ENCODE measurements at places on chromosomes 3 and 15.

- DNase-seq: no peak
Observed at GRCh38 chr3:35744419-35744818, 105.1 kb downstream of the ARPP21 start.

- no peak for DNase-seq
Observed at GRCh38 chr3:6455031-6455430, 405.9 kb upstream of the GRM7 start.

- no peak for DNase-seq
Observed at GRCh38 chr3:97235611-97236315, 421.4 kb downstream of the EPHA6 start.

- DNase-seq: no peak
Observed at GRCh38 chr3:118447339-118447738, 587.3 kb downstream of the IGSF11 start.

DNA sequence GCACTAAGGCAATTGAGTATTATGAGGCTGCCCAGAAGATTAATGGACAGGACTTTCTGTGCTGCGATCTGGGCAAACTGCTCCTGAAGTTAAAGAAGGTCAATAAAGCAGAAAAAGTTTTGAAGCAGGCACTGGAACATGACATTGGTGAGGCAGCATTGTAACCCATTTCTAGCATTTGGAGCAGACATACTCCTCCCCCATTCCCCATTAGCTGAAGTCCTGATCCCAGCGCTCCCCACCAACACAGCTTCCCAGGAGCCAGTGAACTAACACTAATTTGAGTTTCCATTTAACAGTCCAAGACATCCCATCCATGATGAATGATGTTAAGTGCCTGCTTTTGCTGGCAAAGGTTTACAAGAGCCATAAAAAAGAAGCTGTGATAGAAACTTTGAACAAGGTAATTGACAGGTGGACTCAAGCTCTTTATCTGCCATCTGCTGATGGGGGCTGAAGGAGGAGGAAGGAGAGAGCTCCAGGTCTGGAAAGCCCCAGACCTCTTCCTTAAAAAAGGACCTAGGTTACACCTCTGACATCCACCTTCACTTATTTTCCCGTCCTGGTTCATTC is 22.6 kb downstream of the CSRNP1 start:
- no peak for DNase-seq

DNA sequence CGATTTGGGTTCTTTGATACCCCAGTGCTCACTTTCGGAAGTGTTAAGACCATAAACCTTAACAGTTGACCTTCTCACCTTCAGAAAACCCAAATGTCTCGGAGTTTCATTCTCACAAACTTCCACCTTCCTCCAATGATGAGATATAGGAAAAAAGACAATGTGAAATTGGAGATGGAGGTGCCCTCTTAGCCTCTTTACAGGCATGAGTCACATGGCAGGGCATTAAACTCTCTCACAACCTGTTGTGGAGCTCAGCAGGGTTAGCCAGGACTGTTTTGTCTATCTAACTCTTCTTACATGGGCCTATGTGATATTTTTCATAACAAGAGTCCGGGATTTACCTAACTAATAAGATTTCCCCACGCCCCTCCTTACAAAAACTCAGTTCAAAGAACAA is 10.7 kb downstream of the AGTR1 start:
- DNase-seq: no peak

DNA sequence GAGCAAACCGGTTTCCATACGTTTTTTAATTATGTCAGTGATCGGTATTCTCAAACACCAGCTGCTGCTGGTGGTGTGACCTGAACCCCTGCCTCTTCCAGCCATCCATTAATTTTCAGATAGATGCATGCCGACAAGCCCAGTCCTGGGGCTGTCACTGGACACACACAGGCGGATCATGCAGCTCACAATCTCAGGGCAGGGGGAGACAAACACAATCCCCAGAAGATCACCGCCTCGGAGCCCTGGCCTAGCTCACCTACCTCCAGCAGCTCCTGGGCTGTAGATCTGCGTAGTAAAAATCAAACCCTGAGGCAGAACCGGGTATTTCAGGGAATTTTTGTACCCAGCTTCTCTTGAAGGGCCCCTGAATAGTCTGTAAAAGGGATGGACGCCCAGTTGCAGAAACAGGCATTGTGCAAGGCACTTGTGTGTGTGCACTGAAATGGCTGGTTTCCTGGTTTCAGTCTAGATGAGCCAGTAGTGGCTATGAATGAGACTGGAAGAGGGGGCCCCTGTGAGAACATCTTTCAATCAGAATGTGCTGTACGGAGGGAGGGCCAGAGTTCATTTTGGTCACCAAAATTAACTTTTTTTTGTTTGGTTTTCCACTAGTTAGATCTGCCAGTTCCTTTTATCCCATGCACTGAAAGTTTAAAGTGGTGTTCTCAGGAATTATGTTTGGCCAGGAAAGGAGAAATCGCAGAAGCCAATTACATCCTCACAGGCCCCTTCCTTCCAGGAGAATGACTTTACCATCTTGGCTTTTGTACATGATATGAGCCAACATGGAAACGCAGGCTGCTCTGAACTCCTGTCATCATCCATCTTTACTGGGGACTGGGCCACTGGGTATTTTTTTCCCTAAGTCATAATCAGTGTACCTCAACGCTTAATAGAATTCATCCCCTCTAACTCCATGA is 55.0 kb upstream of the RPL32 start:
- no peak for DNase-seq

- DNase-seq: peak; percentile 58
Observed at GRCh38 chr3:197518881-197519421, 36.8 kb downstream of the BDH1 start.

GRCh38 chr3:126811530-126811929 is 107.5 kb downstream of the CHCHD6 start:
- DNase-seq: no peak

DNA sequence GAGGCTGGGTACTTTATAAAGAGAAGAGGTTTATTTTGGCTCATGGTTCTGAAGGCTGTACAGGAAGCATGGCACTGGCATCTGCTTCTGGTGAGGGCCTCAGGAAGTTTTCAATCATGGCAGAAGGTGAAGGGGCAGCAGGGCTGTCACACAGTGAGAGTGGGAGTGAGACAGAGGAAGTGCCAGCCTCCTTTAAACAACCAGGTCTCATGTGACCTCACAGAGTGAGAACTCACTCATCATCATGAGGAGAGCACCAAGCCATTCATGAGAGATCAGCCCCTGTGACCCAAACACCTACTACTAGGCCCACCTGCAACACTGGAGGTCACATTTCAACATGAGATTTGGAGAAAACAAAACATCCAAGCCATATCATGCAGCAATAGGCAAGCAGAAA is 9.3 kb upstream of the RFTN1 start:
- no peak for DNase-seq

DNA sequence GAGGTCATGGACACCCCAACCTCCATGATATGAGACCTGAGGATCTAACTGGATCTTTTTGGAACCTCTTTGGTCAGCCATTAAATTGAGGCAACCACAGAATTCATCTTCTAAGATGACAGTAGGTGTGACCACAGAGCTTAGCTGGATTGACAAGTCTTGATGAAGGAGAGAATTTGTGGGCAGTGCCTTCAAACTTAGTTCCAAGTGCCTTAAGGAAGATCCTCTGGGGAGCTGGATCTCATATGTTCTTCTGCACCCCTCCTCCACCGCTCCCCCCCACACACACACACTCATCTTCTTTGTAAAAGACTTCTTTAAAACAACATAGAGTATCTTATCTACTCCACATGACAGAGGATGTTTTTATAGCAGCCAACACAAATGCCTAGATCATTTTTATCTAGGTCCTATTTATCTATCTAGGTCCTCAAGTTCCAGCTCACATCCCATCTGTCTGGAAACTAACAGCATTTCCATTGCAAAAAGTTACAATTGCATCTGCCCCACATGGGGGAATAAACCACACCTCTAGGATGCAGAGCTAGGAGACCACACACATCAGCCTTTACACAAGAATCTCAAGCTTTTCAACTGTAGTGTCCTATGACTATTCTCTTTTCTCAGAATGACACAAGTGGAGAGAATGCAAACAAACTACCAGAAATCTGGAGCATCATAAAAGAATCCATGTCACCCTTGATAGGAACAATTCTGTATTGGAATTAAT is 37.4 kb downstream of the WWTR1 start:
- DNase-seq: no peak

DNA sequence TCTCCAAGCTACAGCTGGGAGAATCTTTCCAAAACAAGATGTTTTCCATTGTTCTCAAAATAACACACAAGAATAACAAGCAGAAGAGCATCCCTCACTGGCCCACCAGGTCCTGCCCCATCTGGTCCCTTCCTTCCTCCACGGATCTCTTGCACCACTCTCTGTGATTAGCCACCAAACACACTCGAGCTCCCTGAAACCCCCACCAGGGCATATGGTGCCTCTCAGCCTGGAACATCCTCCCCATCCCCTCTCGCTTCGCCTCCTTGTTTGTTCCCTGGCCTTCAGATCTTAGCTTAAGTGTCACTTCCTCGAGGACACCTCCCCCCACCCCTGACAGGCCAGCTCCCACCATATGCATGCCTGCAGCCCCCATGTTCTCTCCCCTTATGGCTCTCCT is 496.6 kb upstream of the PROK2 start:
- no peak for DNase-seq

DNA sequence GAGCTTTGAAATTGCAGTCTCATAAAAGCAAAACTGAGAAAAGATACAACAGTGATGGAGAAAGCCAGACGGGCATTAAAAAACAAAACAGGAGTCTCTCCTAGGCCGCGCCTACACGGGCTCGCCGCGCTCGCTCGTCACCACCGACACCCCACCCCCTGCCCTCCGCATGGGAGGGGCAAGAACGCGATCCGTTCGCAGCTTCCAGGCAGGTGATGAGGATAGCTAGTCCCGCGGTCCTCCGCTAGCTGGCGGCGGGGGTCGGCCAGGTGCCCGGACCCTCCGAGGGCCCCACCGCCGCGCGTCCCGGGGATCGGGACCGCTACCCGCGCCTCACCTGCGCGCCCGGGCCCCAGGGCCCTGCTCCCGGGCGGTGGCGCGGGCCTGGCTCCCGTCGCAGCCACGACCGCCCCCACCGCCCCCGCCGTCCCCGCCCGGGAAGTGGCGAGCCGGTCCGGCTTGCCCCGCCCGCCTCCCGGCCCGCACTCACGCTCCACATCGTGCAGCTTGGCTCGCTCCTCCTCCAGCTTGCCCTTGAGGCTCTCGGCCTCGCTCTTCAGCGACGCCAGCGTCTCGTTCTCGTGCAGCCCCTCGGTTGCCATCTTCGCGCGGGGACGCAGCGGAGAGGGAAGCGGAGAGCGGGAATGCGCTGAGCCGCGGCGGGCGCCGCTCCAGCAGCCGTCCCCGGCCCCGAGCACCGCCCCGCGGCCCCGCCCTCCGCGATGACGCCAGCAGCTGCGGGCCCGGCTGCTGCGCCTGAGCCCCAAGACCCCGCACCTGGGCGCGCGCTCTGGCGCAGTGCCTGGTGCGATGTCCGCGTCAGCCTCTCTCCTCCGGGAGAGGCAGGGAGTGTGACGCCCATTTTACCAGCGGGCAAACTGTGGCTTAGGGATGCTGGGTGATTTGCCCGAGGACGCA is 11.7 kb downstream of the GNB5 start:
- DNase-seq: peak; percentile 92

- no peak for DNase-seq
Observed at GRCh38 chr15:89837134-89837829, 22.6 kb upstream of the ANPEP start.

DNA sequence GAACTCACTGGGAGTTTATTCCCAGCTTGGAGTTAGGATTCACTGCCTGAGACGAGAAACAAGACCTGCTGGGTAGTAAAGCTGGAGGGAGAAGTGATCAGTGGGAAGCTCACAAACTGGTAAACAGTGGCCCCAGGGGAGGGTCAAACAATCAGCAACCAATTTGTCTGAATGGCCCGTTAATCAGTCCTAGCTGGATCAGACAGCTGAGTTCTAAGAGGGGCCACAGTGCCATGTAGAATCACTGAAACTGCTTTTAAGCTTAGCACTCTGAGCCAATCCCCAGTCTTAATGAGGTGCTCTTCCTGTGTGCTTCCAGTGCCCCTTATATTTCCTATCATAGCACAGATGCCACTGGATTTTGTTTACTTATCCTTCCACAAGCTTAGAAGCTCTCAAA is 591.7 kb downstream of the RSL24D1 start:
- DNase-seq: no peak

GRCh38 chr3:73601481-73601880 is 23.3 kb downstream of the PDZRN3 start:
- no peak for DNase-seq

GRCh38 chr3:9420850-9421549 is 23.6 kb downstream of the SETD5 start:
- DNase-seq: no peak

GRCh38 chr15:89999676-90000185 is 1.4 kb upstream of the ZNF710 start:
- no peak for DNase-seq

DNA sequence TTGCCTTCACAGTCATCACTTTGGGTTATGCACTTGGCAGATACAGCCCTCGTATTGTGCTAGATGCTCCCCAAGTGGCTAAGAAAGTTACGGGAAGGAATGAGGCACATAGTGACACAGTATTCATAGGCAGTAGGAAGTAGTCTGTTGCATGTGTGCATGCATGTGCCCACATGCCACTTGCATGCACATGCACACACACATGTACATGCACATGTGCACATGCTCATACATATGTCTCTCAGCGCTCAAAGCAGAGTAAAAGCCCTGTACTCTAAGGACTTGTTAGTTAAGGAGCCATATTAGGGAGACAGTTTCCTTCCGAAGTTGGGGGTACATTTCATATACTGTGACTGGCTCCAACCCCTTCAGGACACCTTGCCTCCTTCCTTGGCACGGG is 128.9 kb downstream of the CHCHD6 start:
- DNase-seq: no peak

GRCh38 chr15:93179072-93179471 is 90.1 kb upstream of the RGMA start:
- no peak for DNase-seq

GRCh38 chr3:172247525-172248274 is 200.6 kb downstream of the GHSR start:
- no peak for DNase-seq

DNA sequence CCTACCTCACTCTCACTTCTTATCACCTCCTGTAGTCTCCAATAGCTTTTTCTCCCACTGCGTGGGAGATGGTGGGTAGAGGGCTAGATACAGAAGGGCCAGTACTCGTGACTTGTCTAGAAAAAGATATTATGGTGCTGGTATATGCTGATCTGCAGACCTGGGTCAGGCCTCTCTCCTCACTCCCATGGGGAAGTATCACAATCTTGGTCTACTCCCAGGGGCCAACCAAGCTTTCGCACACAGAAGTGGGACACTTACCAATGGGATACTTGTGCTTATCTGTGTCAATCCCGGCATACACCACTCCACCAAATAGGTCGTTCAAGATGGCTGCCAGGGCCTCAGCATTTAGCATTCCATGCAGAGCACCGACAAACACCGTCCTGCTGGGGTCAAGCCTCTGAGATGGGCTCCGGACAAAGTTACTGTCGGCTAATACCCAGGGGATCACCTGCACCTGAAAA is 9.0 kb upstream of the RPS17 start:
- no peak for DNase-seq

- DNase-seq: no peak
Observed at GRCh38 chr3:175737646-175738572, 878.8 kb downstream of the NAALADL2 start.

GRCh38 chr3:59469948-59470723 is 420.3 kb upstream of the CFAP20DC start:
- DNase-seq: no peak

- DNase-seq: peak; percentile 59
Observed at GRCh38 chr15:38389924-38390542, 63.9 kb upstream of the FAM98B start.
